ENCODE measurements at places on chromosomes 4 and X.
A peak's percentile ranks its signal among the peaks of the same experiment; 100 is the strongest.

DNA sequence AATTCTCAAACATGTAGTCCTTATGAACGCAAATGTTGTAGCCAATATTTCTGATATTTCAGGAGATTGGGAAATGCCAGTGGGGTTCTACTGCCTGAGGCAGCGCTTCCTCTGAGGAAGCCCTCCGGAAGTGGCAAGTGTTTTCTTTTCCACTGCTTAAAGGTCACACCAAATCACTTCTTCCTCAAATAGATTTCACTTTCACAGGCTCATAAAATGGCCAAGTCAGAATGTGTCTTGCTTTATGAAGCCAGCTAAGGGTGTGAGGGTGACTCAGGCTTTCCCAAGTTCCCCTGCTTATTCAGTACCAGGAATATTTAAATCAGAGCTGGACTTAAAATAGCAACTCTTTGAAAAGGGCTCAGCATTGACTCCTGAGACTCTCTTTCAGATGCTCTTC lies 514.2 kb upstream of the DIPK2B start:
- DNase-seq, result no peak

GRCh38 chr4:88735564-88735963 lies 37.9 kb upstream of the NAP1L5 start:
- no peak for DNase-seq

- DNase-seq, result peak; percentile 69
Measured at GRCh38 chr4:4950561-4951290, 68.5 kb downstream of the CYTL1 start.

DNA sequence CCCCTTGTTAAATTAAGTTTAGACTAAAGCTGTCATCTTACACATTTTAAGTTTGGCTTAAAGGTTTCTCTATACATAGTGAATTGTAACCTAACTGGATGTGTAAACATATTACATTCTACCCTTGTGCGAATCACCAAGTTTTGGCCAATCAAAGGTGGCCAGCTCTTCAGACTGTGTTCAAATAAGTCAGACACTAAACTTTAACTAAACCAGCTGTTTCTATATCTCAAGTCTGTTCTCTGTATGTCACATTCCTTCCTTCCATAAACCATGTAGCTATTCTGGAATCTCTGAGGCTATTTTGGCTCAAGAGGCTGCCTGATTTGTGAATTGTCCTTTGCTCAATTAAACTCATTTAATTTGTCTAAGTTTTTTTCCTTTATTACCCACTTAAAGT lies 6.7 kb downstream of the SULT1B1 start:
- DNase-seq, result no peak

- no peak for DNase-seq
Measured at GRCh38 chrX:49077941-49078340, 1.7 kb downstream of the WDR45 start.

GRCh38 chr4:156243015-156243414 lies 289.3 kb upstream of the CTSO start:
- no peak for DNase-seq

GRCh38 chr4:15493411-15493810 lies 23.7 kb downstream of the CC2D2A start:
- DNase-seq, result no peak

DNA sequence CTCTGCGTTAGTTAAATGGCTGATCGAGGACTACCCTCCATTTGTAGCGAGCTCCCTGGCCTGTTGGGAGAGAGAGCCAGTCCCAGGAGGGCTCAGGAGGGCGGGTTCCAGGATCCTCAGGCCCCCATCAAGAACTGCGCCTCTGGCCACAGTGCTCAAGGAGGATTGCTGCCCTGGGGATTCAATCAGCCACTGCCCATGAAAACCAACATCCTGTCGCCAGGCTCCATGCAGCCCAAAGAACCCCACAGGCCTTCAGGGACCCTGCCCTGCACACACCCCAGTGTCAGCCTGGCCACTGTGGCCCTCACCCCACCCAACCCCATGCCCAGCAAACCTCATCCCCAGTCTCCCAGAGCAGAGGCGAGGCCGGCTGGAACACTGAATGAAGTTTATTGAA lies 4.3 kb downstream of the PNMA6F start:
- no peak for DNase-seq

- DNase-seq, result no peak
Measured at GRCh38 chr4:7705062-7705461, 234.6 kb downstream of the AFAP1 start.

GRCh38 chr4:187493661-187494060 lies 501.9 kb upstream of the ZFP42 start:
- no peak for DNase-seq

- DNase-seq, result peak; percentile 44
Measured at GRCh38 chrX:103356130-103356798, at the start of gene TCEAL9. Gene TCEAL9, plus strand, starts transcription at chrX:103356506. Its CDS starts 1,179 bp downstream, at chrX:103357685.

GRCh38 chr4:25908491-25908901 lies 5.5 kb upstream of the SMIM20 start:
- no peak for DNase-seq

DNA sequence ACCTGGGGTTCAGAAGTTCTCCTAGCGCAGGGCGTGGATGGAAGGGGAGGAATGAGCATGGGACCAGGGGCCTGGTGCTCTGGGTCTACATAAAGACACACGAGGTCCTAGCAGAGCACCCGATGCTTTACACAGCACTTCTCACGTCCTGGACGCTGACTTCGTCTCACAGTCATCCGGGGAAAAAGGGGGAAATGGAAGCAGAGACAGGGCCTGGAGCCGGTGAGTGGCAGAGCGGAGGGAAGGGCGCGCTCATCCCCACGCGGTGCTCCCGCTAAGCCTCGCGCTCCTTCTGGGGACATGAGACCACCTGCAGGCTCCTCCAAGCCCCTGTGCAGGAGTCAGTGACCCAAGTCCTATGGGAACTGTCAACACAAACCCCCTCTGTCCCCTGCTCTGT lies 157.7 kb downstream of the AFAP1 start:
- no peak for DNase-seq

- no peak for DNase-seq
Measured at GRCh38 chr4:165177725-165178666, 29.4 kb upstream of the KLHL2 start.

- DNase-seq, result no peak
Measured at GRCh38 chr4:1359144-1359501, 12.1 kb downstream of the UVSSA start.

- no peak for DNase-seq
Measured at GRCh38 chrX:108485960-108486359, 46.3 kb downstream of the COL4A5 start.

DNA sequence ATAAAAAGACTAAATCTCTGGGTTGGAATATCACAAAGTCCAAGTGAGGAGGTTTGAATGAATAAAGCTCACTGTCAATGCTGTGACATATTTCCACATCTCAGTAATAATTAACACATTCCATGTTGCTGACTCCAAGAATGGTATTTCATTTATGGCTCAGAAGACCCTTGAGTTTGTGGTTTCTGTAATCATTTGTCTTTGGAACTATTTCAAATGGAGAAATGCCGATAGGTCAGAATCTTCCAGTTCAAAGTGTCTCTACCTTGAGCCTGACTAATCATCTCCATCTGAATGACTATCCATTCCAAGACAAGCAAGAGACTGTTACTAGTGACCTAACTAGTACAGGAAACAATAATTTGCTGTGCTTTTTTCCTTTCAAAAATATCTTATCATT lies 24.2 kb upstream of the SLC2A9 start:
- DNase-seq, result no peak

GRCh38 chr4:158588777-158589176 lies 67.1 kb downstream of the RXFP1 start:
- DNase-seq, result no peak

GRCh38 chr4:88758264-88758663 lies 60.6 kb upstream of the NAP1L5 start:
- no peak for DNase-seq

GRCh38 chr4:174100910-174101309 lies 182.6 kb downstream of the FBXO8 start:
- no peak for DNase-seq

GRCh38 chrX:105694839-105695238 lies 127.5 kb upstream of the NRK start:
- no peak for DNase-seq

GRCh38 chrX:49995107-49995731 lies 72.8 kb downstream of the CLCN5 start:
- DNase-seq, result no peak

DNA sequence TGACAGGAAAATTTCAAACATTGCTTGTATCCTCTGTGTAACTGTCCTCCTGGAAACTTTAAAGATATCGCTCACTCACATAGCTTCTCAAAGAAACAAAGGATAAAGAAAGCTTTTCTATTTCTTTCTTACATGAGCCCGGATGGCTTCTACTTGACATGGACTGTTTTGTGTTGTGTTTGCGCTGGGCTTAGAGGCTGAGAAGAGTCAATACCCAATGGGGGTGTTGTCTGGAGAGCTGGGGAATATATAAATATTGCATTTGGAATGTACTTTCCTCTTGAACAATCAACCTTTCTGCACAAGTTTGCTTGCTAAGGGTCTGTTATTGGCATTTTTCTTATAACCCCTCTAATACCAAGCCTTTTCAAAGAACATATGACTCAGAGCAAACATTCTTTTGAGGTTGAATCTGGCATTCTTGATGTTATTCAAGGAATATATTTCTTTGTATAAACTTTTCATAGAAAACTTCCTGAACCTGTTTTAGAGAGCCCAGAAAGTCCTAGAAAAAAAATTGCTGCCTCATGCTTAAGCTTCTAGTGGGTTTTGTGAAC lies 331.9 kb downstream of the PACRGL start:
- no peak for DNase-seq

DNA sequence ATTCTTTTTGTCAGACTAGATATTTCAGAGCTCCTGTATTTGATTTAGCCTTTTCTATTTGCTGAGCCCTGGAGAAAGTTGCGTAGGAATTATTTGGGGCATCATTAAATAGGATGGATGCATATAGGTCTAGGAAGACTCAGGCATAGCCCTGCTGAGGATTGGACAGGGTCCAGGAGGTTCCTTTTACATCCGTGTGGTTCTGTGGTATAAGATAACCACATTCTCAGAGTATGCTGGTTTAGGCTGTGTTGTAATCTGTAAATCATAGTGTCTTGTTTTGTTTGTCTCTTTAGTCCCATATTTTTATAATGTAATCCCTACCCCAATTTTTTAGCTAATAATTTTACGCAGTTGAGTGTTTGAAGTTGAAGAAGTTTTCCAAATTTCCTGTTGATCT lies 513.7 kb downstream of the RPA4 start:
- no peak for DNase-seq

DNA sequence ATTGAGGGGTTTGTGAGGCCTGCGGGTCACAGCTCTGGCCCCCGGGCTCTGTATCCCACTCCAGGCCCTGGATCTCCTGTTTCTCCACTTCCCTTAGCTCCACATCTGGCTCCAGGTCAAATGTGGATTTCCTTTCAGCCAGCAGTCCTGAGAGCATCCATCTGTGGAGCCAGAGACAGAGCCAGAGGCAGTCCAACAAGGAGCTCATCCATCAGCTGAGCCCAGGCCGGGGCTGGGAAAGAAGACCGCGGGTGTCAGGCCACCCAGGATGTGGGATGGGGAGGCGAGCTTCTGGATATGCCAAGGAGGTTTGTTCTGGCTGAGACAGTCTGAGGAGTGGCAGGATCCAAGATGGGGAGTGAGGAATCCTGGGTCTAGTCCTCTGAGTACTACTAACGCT lies 91.7 kb downstream of the EFNB1 start:
- DNase-seq, result no peak

GRCh38 chrX:39445336-39445735 lies 644.1 kb downstream of the MID1IP1 start:
- DNase-seq, result no peak

DNA sequence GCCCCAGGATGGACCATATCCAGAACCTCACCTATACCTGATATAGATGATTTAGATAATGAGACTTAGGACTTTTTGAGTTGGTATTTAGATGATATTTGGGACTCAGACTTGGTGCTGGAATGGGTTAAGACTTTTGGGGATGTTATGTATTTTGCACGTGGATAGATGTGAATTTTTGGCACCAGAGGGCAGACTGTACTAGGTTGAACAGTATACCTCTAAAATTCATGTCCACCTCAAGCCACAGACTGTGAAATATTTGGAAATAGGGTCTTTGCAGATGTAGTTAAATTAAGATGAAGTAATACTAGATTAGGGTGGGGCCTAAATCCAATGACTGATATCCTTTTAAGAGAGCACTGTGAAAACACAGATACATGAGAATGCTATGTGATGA lies 15.6 kb downstream of the RBM41 start:
- no peak for DNase-seq

DNA sequence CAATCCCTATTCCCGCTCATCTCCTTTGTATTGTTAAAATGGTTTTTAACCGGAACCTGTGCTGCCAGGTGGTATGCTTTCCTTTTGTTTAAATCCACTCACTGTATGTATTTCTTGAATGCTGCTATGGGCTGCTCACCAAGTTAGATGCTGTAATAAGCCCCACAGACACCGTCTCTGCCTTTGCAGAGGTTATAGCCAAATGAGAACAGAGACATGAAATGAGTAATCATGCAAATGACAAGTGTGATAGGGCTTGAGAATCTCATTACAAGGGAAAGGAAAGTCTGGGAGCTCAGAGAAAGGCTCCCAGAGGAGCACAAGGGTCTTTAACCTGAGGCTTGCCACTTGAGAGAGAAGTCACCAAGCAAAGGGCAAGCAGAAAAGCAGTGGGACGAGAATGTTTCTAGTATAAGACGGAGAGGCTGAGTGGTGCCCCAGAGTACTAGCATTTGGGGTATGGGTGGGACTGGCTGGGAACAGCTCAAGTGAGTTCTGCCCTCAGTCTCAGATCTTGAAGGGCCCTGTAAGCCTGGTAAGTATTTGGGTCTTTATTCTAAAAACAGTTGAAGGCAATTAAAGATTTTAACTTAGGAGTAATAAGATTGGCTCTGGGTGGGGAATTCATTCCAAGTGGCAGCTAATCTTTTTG lies 110.8 kb upstream of the H2AZ1 start:
- DNase-seq, result no peak

DNA sequence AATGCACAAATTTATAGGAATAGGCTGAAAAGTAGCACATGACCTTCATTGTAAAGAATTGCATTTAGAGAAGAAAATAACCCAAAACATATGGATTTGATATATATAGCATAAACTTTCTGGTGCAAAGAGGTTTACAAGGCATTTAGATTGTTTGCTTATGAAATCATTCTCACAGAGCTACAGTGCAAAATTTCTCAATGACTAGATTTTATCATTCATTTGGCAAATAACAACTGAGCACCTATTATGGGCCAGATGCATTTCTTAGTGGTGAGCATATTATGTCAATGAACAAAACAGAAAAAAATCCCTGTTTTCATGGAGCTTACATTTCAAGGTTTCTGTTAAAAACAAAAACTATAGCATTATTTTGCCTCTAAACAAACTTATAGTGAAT lies 34.1 kb upstream of the TNIP3 start:
- DNase-seq, result no peak

- DNase-seq, result no peak
Measured at GRCh38 chr4:163772238-163772637, 277.7 kb downstream of the TMA16 start.

Measured in nucleus accumbens (tissue), 56 donors.